CD4-positive, alpha-beta T cell treated with Interleukin-6 at 100 ng/mL for 8 hours (primary cell): ENCODE measurements at places on chromosomes 16 and 17.

GRCh38 chr17:45001310-45001709, 33.2 kb upstream of the C1QL1 start:
- DNase-seq = no peak

- DNase-seq = no peak
These were observed 18.7 kb downstream of the DUS2 start for GRCh38 chr16:68041783-68042182.

DNA sequence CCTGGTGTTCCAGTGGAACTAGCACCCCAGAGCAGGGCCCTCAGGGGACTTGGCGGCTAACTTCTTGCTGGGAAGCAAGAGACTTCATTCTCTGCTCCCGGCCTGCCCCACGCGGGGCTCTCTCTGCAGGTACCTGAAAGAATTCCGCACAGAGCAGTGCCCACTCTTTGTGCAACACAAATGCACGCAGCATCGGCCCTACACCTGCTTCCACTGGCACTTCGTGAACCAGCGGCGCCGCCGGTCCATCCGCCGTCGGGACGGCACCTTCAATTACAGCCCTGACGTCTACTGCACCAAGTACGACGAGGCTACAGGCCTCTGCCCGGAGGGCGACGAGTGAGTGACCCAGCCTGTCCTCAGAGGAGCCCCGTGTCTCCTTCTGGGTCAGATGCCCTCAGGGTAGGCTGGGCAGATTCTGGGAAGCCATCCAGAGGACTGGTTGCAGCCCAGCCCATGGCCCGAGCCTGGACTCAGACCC, 25.1 kb downstream of the UNK start:
- DNase-seq = no peak

- DNase-seq = no peak
These were observed 98.2 kb downstream of the USP32 start for GRCh38 chr17:60293580-60294335.

DNA sequence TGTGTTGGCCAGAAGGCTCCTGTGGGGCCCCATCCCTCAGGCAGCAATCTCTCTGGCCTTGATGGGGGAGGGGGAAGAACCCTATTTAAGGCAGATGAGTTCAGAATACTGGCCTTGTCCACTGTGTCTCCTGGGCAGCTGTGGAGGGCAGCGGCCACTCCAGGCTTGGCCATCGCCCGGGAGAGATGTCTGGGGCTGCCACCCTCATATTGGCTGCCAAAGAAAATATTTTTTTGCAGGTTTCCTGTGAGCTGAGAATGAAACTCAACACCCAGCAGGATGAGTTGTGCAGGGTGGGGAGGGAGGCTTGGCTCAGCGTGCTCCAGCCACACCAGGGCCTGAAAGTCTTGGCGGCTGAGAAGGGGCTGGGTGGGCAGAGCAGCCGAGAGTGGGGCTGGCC, 14.4 kb upstream of the TIMP2 start:
- no peak for DNase-seq

GRCh38 chr17:64920026-64920418, 744 bp upstream of the LRRC37A3 start:
- DNase-seq = no peak

GRCh38 chr16:88378401-88378800, 4.4 kb upstream of the ZNF469 start:
- no peak for DNase-seq

DNA sequence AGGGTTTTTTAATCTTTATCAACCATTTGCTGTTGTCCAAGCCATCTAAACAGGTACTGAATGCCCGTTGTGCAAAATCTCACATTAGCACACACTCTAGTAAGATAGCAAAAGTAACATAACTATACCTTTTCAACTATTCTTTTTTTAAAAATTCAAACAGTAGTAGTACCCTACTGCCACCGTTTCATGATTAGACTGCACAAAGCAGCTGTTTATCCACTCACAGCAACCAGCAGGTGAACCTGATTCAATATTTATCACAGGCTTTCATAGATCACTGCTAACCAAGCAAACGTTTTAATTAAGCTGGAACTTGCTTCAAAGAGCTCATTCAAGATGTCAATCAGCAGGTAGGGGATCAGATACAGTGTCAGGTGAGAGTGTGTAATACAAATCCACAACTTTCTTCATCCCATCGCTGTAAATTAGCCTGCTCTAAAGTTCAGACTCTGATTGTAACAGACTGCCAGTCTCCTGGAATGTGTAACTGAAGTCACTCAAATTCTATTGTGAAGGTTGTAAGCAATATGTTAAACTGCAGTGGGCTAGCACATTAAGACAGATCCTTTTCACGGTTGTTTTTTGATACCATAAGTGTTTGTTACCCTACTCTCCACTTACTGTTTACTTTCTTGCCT, 47.3 kb downstream of the BRIP1 start:
- no peak for DNase-seq

- DNase-seq = peak; percentile 29
These were observed 4.8 kb upstream of the MT2A start for GRCh38 chr16:56603589-56603988.

- DNase-seq = no peak
These were observed 808.9 kb downstream of the CDH11 start for GRCh38 chr16:64312980-64313379.

- DNase-seq = no peak
These were observed 67.9 kb downstream of the RAI1 start for GRCh38 chr17:17749025-17749772.

DNA sequence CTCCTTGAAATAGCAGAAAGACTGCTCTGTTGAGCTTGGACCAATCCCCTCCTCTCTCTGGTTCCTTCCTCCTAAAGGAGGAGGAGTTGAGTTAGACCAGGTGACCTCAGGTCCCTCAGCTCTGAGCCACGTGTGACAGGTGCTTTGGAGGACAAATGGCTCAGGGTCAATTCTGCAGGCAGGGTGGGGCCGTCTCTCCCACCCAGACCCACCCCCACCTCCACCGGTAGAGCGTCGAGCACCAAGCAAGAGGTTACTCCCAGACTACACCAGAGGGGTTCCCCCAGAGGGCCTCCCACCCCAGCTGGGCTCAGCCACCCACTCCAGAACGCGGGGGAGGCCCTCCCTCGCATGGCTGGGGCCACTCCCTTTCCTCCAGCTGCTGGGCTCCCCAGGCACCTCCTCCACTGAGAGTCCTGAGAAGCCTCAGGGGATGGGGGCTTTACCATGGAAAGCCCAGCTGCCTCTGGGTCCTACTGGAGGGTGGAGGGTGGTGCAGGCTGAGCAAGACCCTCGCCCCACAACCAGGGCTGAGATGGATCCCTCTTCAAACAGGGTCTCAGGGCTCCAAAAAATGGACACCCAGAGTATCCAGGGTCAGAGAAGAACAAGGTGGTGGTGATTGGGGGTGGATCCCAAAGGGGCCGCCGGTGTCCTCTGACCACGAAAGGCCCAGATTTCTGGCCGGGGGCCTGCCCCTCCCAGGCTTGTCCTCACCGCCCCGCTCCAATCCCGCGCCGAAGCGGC, 7.6 kb downstream of the MYO1C start:
- peak; percentile 30 for DNase-seq

- no peak for DNase-seq
These were observed 800 bp downstream of the COX4I1 start for GRCh38 chr16:85800321-85800669.

DNA sequence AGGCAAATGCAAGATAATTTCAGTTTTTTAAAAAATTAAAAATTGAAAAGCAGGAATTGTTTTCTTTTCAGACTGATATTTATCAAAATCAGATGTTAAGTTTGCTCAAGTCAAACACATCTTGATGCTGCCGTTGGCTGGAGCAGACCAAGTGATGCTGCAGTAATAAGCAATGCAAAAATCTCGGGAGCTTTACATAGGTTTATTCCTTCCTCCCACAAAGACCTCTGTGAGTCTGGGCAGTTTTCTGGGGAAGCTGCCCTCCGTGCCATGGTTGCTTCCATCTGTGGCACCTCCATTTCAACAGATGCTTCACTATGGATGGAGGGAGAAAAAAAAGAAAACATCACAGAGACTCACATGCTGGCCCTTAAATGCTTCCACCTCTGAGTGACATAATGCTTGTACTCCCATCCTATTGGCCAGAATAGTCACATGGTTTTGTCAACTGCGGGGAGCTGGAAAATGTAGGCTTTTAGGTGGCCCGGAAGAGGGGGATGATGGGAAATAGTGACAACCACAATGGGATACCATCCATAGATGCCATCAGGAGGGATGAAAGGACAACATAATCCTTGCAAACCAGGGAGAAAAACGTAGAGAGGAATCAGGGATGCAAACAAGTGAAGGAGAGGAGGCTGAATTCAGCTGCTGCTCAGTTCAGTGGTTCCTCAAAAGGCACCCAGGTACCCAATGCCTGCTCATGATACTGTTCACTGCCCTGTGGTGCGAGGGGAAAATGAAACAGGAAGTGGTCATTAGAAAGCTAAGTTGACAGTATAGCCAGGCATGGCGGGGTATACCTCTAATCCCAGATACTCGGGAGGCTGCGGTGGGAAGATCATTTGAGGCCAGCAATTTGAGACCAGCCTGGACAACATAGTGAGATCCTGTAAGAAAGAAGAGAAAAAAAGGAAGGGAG, 13.5 kb upstream of the ERCC4 start:
- no peak for DNase-seq

DNA sequence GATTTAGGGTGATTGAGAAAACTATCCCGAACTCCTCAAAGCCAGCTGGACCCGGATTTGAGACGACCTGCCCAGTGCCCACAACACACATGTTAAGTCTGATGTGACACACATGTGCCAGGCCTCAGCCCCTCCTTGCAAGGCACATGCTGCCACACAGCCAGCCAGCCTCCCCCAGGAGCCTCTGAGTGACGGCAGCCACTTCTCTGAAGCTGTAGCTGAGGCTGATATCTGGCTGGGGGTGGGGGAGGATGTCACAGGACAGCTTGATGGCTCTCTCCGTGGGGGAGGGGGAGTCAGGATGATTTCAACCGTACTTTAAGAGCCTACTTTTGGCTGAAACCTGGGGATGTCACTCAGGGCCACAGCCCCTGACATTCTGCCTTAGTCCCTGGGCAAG, 40.9 kb downstream of the SRCIN1 start:
- DNase-seq = no peak

DNA sequence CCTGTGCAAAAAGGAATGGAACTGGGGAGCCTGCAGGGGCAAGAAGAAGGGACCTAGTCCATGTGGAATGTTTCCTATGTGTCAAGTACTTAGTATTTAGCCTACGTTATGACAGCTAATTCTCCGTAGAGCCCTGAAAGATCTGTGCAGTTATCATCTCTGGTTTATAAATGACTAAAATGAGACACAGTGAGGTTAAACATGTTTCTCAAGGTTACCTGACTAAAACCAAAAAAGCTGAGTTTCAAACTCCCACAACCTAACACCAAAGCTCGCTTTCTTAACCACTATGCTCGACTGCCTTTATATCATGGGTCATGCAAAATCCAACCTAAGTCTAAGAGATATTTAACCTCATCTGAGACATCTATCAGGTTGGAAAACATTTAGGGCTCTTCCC, 53.3 kb upstream of the CCL2 start:
- no peak for DNase-seq

GRCh38 chr16:30367349-30368009, 2.8 kb downstream of the TBC1D10B start:
- DNase-seq = no peak

DNA sequence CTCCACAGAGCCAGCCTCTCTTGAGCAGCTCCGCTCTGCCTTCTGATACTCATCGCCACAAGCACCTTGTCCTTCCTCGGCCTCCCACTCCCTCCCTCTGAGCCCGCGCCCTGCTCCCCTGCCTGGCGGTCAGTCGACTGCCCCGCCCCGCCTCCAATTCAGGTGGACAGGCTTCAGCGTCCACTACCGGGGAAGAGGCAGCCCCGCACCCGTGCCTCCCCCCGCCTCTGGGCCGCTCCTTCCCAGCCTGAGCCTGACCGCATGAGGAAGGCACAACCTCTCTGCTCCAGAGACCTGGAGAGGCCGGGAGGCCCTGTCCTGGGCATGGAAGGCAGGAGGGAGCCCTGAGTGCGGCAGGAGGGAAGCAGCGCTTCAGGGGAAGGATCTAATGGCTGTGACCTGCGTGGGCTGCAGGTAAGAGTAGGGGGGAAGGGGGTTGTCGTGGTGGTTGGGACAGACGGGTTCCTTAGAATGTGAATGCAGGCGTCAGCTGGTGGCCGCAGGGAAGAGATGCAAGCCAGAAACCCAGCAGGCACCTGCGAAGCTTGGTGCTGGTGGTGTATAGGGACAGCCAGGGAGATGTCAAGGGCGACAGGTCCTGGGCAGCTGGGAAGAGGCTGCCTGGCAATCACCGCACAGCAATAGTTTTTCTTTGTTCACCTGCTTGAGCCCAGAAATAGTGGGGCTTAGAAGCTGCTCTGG, 3.0 kb upstream of the SLC6A4 start:
- DNase-seq = no peak

DNA sequence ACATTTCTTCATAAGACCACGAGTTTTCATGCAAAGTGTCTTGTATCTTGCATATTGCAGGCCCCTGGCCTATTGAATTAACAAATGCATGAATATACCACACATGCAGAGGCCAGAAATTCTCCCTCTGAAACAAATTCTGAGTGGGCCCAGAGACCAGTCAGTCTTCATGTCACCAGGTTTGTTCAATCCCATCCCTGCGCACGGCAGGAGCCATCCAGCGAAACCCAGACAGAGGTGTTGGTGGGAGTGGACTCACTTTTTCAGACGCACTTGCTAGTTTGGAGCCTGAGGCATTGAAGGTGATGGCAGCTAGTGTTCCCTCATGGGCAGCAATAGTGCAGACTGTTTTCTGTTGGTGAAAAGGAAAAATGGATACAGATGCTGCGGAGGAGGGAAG, 21.9 kb downstream of the WIPI1 start:
- DNase-seq = no peak

DNA sequence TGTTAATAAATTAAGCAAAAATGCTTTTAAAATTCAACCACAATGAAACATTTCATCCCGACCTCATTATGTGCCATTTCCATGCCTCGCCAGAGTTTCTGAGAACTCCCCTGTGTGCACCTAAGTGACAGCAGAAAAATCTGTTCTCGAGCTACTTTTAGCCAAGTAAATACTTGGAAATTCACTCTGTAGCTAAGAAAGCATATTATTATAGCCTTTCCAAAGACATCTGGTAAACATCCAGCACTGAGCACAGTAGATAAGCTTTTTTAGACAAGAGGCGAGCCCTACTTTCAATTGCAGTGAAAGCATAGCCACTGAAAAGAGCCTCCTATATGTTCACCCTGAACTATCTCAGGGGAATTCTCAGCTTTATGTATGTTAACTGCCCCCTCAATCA, 242.8 kb upstream of the PSMD7 start:
- DNase-seq = no peak

GRCh38 chr16:79751471-79752184, 151.1 kb upstream of the MAF start:
- DNase-seq = no peak

GRCh38 chr16:87169509-87169995, 147.6 kb downstream of the C16orf95 start:
- no peak for DNase-seq

DNA sequence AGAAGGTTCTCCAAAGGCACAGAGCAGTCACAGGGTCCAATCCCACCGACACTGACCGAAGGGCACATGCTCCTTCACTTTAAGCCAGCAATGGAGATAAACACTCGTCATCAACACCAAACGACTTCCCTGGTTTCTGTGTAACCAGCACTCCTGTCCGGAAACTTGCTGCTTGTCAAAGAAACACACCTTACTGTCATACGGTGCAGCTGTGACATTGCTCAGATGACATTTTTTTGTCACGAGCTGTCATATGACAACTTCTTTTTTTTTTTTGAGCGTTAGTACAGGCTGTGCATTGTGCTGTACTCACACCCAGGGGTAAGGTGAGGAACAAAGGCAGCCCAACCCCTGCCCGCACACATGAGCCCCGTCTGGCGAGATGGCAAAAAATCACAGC, 39.2 kb downstream of the TLE7 start:
- no peak for DNase-seq
